ENCODE measurements at places on chromosomes 4 and X.
A peak's percentile ranks its signal among the peaks of the same experiment; 100 is the strongest.

- DNase-seq, result no peak
These were observed 223.0 kb upstream of the EPHA5 start for GRCh38 chr4:65893271-65893670.

- DNase-seq, result no peak
These were observed 2.9 kb downstream of the LETM1 start for GRCh38 chr4:1852904-1853623.

GRCh38 chr4:170465429-170465828 lies 375.7 kb upstream of the AADAT start:
- no peak for DNase-seq

- no peak for DNase-seq
These were observed 7.9 kb upstream of the PPP3CA start for GRCh38 chr4:101355246-101355645.

GRCh38 chrX:119492463-119492862 lies 24.2 kb downstream of the SLC25A5 start:
- no peak for DNase-seq

DNA sequence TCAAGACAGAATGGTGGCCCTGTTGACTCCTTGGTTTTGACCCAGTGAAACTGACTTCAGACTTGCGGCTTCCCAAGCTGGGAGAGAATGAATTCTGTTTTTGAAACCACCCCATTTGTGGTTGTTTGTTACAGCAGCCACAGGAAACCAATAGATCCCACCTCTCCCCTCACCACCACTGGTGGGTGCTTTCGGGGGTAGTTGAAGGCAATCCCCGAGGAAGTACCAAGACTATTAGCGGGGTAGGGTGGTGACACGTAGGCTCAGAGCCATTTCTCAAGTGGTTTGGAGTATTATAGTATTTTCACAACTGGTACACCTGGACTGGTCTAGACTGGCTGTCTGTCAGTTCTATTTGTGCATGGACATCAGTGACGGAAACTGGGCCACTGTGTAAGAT lies 189.1 kb upstream of the RBPJ start:
- DNase-seq, result no peak

DNA sequence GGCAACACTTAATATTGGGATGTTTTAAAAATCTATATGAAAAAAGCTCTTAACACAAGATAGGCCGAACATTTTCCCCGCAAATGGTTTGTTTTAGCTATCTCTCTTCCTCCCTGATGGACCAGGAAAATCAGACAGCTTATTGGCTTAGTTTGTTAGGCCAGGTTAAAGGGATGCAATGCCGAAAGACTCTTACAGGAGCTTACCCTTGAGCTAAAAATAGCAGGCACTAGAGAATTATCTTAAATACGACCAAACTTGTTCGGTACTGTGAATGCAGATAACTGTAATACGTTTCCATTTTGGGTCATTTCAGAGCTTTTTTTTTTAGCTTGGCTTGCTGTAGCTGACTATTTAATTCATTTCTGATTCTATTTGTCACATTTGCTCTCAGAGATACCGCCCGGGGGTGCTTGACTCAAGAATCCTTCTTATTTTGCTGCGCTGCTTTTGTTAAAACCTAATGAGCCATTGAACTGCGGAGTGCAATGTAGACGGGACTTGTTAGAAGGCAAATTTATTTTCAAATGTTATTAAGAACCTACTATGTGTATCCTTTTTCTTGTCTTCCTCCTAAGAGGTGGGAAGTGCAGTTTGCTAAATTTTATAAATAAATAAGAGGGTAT lies 23.3 kb downstream of the PPARGC1A start:
- no peak for DNase-seq

DNA sequence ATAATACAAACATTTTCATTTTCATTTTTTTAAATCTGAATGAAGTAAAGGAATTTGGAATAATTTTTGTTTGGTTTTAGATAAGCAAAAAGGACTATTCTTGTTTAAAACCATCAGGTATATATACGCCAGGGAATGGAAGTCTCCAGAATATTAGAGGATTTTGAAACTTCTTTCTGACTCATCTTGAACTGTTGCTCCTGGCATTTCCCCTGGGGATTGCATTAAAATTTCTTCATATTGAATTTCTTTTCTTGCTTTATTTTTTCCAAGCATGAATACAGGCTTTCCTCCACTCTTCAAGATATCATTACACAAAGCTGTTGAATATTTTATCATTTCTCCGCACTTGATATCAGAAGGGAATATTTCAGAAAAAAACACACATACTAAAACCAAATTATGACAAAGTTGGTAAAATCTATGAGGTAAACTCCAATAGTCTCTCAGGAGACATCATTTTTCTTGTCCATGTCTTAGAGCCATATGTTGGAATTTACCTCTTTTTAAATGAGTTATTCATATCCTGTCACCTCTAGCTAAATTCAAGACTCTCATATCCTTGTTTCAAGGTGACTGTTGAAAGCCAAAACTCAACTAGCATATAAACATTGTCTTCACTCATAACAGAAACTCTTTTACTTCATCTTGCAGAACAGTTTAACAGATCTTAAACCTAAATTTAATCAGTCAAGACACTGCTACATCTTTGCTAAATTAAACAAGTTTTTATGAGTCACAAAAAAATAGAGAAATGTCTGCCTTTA lies 20.7 kb upstream of the CSN1S1 start:
- DNase-seq, result no peak

DNA sequence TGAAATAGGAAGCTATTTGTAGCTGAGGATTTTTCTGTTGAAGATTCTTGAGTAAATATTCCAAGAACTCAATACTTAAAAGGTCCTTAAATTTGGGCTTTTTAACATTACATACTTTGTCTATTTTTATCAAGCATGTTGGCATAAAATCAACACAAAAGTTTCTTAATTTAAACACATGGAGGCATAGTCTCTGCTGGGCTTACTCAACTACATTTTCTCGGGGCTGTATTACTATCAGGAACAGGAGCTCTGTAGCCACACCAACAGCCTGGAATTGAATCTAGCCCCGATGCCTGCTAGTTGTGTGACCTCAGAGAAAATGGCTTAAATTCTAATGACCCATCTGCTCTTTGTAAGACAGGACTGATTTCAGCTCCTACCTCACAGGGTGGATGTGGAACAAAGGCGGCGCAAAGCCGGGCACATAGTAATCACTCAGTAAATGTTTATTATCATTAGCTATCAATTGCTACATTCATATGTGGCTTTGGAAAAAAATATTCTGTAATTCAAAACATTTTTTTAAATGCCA lies 207.0 kb downstream of the NSUN7 start:
- no peak for DNase-seq

DNA sequence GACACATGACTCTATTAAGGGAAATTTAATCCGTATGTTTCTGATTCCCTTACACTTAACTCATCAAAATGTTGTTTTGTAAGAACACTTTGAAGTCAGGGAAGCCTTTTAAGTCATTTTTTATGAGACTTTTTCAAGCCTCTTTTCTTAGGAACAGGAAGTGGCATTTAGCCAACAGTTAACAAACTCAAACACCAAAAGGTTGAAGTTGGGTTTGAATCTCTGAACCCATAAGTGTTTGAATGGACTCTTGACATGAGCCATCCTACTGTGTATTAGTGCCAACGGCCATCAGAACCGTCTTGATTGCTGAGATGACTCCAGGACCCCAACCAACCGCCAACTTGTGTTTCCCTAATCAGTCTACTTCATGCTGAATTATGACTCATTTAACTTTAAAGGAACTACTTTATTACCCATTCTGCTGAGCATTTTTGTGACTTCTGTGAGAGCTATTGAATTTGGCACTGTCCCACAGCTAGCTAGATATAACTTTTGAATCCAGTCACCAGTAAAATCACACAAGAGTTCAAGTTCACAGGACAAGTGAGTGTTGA lies 209.1 kb upstream of the FAT1 start:
- no peak for DNase-seq

DNA sequence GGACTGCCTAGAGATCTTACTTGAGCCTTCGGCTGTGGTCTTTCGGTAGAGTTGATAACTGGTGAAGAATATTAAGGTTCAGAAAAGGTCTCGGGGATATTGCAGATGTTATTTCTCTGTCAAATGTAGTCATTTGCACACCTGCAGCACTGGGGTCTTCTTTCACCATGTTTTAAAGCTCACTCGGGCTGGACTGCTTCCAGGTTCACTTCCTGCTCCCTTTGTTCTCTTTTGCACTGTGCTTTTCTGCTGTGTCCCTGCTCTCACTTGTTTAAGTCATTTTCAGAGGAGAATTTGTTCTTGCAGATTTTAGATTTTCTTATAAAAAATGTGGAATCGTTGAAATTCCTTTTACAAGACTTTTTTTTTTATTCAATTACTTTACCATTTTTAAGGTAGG lies 68.5 kb downstream of the BMPR1B start:
- DNase-seq, result no peak

DNA sequence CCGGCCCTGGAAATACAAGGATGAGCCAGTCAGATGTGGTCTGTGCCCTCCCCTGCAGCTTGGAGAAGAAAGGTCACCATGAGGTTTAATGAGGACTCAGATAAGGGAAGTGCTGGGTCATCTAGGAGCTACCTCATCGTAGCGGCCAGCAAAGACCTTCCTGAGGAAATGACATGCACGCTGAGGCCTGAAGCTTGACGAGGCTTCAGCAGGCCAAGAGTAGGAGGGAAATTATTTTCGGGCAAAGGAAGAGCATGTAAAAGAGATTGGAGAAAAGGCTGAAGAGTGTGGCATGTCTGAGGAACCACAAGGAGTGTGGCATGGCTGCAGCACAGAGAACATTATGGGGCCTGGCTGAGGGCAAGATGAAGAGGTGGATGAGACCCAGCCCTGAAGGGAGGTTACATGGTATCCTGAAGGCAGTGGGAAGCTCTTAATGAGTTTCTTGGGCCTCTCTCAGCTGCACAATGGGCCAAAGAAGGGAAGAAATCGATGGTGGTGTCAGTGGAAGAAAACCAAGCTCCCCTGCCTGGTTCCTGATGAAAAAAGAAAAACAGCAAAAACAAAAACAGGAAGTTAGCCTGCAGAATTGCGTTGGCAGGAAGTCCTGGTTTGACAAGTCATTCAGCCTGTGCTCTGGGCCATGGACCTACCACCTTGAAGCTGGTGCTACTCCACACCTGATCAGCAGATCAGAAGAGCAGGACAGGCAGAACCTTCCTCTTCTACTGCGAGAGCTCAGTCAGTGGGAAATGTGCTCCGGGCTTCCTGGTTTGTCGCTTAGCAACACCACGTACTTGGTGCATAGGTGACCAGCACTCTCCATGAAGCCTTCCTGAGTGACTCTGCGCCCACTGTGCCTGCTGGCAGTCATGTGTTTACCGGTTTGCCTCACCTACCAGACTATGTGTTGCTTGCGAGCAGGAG lies 134.5 kb upstream of the KLF3 start:
- peak; percentile 35 for DNase-seq

- no peak for DNase-seq
These were observed 620 bp downstream of the ITM2A start for GRCh38 chrX:79366556-79366872.

DNA sequence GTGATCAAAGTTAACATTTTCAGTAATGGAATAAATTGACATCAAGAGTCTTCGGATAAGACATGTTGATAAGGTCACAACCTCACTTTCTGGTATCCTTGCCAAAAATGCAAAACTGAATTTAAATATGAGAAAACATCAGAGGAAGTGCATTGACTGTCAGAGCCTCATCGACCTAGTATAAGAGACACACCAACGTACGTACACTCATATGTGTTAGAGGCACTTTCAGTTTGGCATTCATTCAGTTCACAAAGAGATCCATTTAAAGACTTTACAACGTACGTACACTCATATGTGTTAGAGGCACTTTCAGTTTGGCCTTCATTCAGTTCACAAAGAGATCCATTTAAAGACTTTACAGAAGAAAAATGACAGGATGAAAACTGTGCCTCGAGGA lies 280.3 kb downstream of the INPP4B start:
- DNase-seq, result no peak

GRCh38 chr4:136893573-136893972 lies 638.7 kb downstream of the PCDH18 start:
- no peak for DNase-seq

GRCh38 chr4:75989846-75990528 lies 758 bp downstream of the SDAD1 start:
- DNase-seq, result no peak

DNA sequence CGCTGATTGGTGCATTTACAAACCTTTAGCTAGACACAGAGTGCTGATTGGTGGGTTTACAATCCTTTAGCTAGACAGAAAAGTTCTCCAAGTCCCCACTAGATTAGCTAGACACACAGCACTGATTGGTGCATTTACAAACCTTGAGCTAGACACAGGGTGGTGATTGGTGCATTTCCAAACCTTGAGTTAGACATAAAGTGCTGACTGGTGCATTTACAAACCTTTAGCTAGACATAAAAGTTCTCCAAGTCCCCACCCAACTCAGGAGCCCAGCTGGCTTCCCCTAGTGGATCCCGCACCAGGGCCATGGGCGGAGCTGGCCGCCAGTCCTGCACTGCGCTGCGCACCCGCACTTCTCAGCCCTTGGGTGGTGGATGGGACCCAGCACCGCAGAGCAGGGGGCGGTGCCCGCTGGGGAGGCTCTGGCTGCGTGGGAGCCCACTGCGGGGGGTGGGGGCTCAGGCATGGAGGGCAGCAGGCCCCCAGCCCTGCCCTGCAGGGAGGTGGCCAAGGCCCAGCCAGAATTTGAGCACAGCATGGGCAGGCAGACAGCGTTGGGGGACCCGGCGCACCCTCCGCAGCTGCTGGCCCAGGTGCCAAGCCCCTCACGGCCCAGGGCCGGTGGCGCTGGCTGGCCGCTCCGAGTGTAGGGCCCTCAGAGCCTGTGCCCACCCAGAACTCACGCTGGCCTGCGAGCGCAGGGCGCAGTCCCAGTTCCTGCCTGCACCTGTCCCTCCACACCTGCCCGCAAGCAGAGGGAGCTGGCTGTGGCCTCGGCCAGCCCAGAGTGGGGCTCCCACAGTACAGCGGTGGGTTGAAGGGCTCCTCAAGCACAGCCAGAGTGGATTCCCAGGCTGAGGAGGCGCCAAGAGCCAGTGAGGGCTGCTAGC lies 608.9 kb upstream of the LCORL start:
- no peak for DNase-seq
